GM06990 (cell line): ENCODE measurements at places on chromosomes 12 and 14.

GRCh38 chr12:29551812-29552211 lies 54.3 kb upstream of the OVCH1 start:
- no peak for DNase-seq

DNA sequence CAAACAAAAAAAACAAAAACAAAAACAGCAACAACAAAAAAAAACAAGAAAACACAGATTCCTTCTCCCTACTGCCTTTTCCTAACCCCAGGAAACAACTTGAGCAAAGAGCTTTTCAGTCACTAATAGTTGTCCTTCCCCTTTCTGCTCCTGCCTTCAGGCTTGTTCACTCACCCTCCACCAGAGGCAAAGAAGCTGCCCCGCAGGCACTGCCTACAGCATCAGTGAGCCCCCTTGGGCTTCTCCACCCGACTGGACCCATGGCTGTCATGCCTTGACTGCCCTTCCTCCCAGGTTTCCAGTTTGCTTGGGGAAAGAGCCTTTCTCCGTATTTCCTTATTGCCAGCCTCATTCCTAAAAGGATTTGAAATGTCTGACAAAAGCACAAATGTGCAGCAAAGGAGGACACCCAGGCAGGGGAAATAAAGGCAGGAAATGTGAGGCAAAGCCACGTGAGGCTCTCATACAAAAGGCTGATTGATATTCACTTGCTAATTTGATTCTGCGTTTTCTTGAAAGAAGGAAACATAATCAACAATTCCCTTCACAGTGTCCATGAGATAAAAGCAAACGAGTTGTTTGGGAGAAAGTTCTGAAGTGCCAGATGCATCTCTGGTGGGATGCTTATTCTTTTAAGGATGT lies 85.7 kb downstream of the GPATCH2L start:
- no peak for DNase-seq

DNA sequence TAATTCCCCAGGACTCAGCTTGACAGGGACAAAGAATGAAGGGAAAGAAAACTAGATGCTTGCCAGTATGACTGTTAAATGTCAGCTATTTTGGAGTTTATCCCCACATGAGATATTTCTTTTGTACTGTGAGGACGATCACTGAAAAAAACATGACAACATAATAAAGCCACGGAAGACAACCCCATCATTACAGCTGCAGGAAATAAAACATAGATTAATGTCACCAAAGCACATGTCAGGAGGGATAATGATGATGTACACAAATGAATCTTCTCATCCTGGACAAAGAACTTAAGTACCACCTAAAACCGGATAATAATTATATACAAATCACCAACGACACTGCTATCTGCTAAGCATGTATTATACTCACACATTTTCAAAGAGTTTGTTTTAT lies 84.6 kb upstream of the GRIP1 start:
- no peak for DNase-seq

DNA sequence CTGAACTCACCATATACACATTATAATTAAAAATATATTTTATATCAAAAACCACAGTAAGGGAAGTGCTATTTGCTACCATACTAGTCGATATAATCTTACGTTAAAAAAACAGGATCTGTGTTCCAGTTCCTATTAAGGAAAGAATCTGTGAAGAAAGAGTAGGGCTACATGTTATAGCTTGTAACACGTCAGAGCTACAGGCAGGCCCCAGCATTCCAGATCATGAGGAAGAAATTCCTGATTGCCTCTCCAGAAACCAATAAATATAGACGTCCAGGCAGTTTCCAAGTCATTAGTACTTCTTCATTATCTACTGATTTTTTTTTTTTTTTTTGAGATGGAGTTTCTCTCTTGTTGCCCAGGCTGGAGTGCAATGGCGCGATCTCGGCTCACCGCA lies 20.6 kb downstream of the SGPP1 start:
- no peak for DNase-seq

DNA sequence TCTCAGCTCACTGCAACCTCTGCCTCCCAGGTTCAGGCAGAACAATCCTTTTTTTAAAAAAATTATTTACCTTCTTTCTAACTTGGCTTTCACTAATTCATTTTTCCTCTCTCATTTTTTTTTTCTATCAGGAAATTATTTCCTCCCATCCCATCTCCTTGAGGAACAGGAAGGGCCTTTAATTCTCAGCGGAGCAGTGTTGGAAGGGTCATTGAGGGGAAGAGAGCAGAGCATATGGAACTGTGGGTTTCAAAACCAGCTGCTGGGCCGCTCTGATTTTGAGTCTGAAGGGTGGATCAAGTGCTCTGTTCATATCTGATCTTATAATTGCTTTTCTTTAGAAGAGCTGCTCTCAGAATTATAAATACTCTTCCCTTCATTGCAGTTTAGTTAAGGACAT lies 29.0 kb downstream of the NUBPL start:
- DNase-seq, result no peak

DNA sequence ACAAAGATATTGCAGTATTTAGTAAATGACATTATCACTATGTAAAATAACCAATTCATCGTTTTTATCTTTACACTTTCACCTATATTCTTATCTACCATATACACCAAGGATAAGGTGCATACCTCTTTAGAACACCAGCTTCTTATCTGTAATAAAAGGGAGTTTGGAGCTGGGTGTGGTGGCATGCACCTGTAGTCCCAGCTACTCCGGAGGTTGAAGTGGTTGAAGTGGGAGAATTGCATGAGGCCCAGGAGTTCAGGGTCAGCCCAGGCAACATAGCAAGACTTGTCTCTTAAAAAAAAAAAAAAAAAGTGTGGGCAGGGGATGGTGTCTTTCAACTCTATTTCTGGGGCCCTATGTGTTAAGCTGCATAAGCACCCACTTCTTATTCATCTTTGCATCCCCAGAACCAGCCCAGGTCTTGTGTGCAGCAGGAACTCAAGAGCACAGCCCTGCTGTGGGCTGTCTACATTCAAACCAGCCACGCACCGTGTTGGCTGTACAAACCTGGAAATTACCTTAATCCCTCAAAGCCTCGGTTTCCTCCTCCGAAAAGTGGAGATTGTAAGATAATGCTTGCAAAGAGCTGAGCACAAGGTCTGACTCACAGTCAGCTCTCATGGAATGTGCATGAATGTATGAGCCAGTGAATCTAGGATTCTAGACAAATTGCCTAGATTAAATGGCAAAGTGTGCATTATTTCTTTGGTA lies 256.6 kb upstream of the FOXN3 start:
- no peak for DNase-seq

DNA sequence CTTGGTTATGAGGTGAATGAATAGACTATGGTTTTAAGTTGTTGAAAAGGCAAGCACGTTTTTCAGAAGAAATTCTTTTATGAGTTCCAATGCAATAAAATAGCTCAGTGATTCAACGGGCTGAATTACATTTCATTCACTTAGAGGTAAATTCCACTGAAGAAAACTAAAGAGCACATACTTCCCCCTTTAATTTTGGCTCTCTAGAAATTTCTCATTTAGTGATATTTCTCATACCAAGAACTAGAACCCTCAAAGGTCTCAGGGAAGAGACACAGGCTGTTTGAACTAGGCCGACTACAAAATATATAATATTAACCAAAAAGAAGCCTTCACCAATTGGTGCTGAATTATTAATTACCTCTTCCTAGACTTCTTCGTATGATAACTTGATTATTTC lies 68.6 kb downstream of the TAOK3 start:
- no peak for DNase-seq

DNA sequence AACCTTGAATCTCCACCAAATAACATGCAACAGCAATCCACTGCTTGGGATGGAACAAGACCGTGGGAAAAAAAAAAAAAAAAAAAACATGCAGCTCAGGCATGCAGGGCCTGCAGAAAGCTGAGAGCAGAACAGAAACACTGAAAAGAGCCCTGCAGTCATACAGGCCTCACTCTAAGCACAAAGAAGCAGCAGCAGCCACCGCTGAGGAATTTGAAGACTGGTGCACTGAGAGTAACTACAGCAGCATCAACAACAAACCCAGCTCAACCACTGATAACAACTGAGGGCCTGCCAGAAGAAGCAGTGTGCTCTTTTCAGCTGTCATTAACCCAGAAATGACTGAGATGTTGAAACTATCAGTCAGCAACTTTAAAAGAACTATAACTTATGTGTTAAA lies 354.7 kb upstream of the TMTC1 start:
- no peak for DNase-seq

- no peak for DNase-seq
Observed at GRCh38 chr12:107610021-107610859, 75.4 kb upstream of the PWP1 start.

DNA sequence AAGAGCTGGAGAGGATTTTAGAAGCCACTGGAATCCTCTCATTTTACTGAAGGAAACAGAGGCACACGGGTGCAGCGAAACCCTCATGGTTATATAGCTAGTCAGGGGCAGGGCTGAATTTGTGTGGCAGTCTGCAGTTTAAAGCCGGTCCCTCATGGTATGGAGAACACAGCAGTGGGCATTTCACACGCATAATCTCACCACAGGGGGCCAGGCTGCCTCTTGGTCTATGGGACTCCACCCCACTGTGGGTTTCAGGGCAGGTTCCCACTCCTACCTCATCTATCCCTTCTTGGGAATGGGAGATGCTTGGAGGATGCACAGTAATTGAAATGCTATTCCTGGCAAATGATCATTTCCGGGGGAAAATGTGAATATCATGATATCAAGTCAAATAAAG lies 400.6 kb downstream of the RGS6 start:
- no peak for DNase-seq

DNA sequence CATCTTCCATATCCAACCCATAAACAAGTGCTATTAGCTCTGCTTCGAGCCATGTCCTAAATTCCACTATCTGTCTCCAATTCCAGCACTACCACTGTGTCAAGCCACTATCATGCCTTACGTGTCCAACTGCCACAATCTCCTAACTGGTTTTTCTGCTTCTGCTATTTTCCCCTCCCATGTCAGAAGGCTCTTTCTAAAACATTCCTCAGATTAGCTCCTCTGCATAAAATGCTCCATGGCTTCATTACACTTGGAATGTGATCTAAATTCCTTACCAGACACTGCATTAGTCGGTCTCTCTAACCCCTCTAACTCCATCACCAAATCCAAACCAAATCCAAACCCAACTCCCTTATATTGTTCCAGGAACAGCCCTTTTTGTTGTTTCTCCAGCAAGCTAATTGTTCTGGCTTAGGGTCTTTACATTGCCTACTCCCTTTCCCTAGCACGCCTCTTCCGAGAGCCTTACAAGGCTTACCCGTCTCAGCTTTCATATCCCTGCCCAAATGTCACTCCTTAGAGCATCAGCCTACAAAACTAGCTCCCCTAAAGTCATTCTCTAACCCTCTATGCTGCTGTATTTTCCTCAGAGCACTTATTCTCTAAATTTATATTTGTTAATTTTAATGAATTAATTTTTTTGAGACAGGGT lies 139.7 kb downstream of the HELB start:
- no peak for DNase-seq

DNA sequence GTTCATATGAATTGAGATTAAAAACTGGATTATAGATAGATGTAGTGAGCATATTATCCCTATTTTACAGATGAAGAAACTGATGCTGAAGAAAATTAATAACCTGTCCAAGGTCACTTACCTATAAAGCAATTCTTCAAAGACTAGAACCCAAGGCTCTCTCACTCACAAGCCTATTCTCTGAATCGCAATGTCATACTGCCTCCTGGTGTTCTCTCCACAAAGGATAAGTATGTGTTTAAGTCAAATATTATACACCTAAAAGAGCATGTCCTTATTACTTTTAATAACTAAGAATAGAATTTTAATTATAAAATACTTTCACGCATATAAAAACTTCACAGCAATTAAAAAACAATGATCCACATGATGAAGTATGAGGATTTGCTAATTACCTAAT lies 721.3 kb upstream of the USP15 start:
- DNase-seq, result no peak

DNA sequence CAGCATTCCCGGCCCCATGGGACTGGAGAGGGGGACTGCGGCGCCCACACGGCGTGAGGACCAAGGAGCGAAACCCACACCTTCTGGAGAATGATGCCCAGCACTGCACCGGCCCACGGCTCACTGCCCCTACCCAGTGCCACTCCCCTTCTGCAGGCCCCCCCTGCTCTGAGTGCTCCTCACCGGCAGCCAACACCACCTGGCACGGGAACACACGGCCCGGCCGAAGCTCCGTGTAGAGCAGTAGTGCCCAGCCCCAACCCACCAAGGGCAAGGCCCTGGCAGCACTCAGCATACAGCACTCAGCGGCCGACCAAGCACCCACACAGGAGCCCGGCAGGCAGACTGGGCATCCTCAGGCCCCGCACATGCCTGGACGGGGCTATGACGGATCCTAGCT lies 13.4 kb downstream of the BTBD6 start:
- DNase-seq, result no peak

GRCh38 chr12:75155962-75156361 lies 53.7 kb downstream of the KCNC2 start:
- no peak for DNase-seq

GRCh38 chr14:24887623-24888304 lies 162.2 kb downstream of the STXBP6 start:
- no peak for DNase-seq

DNA sequence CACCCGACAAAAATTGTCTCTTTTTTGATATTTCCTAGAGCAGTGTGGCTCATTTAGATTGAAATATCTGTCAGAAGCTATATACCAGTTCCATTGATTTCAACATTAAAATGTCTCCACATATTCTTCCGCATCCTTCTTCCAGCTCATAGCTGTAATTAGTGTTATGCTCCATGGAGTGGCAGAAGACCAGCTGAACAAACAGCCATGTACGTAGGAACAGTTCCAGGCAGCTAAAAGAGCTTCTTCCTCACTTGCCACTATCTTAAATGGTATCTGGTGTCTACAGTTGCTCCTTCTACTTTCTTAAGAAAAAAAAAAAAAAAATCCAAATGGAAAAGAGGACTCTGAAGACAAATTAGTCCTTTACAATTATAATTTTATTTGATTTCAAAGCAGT lies 848.0 kb downstream of the DIO2 start:
- no peak for DNase-seq

- DNase-seq, result no peak
Observed at GRCh38 chr12:118193958-118194357, 58.0 kb downstream of the PEBP1 start.

- no peak for DNase-seq
Observed at GRCh38 chr14:103559766-103560165, 2.7 kb downstream of the BAG5 start.
